Stimulated activated CD8-positive, alpha-beta memory T cell treated with anti-CD3 and anti-CD28 coated beads, Interleukin-4, amount 100 ng/mL, for 48 hours (primary cell): ENCODE measurements at places on chromosomes 2 and 18.

GRCh38 chr18:5508821-5509220 lies 35.0 kb downstream of the EPB41L3 start:
- DNase-seq: no peak

DNA sequence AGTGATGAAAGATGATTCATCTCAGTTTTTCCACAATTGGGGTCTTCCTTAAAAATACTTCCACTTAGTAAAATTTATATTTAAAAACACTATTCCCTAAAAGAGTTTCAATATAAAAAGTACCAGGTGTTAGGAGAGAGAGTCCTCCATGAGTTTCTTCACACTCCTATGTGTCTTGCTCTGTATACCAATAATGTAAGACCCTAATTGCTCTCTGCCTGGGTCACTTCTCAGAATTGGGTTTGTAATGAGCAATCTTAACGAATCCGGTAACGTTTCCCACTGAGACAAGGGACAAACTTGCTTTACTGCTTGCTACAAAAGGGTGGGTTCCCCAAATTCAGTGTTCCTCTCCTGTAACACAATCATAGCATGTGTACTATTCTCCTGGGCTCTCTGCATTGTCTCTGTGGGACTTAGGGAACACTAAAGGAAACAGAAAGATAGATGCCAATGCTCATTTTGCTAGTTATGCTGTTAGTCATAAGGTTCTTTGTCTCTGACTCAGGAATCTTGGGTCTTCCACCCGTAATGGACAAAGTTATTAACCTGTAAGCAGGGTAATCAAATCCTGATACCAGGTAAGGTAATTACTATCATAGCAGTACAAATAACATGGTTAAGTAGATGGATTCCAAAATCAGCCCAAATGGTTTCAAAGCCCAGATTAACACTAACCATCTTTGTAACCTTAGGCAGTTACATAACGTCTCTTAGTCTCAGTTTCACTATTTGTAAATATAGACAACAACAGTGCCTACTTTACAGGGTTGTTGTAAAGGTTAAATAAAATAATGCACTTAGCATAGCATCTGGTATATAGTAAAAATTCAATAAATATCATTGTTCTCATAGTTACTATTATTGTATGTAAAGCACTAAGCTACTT lies 46.3 kb downstream of the ITSN2 start:
- DNase-seq: no peak

DNA sequence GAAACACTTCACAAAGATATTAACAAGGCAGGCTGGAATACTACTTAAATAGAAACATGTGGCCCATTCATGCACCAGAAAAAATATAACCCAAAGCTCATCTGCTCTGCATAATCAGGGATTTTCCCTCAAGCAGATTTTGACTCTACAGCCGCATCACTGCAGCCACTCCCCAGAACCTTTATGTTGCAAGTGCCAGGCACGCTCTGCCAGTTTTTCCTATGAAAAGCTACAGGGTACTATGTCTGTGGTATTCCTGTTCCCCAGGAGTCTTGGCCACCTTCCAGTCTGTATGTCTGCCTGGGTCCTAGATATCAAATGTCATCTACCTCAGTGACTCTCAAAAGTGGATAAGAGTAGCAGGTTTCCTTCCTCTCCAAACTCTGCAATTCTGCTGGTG lies 3.8 kb downstream of the COA5 start:
- no peak for DNase-seq

- no peak for DNase-seq
These were observed 13.9 kb downstream of the MEX3C start for GRCh38 chr18:51183372-51184090.

DNA sequence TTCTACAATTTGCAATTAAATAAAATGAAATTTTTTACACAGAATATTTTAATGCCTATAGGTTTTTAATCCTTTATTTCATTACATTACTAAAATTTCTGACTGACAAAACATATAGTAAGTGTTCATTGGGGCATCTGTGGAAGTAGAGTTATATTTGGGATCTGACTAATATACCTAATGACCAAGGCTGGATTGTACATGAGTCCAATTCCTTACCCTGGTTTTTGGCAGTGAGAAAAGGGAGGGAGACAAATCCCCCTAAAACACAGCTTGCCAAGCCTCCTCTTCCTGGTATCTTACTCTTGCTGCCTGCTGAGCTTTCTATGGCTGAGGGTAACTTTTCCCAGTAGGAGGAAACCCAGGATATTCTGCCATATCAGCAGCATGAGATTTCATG lies 149.4 kb upstream of the CDH20 start:
- no peak for DNase-seq
